Thoracic aorta (tissue), 2 donors: ENCODE measurements at places on chromosomes 1 and 21. TPM values are rescaled to one million over a fixed set of nuclear protein-coding genes. Genes with fewer than 3 reads are reported as not detected.
A peak's percentile ranks its signal among the peaks of the same experiment; 100 is the strongest.

DNA sequence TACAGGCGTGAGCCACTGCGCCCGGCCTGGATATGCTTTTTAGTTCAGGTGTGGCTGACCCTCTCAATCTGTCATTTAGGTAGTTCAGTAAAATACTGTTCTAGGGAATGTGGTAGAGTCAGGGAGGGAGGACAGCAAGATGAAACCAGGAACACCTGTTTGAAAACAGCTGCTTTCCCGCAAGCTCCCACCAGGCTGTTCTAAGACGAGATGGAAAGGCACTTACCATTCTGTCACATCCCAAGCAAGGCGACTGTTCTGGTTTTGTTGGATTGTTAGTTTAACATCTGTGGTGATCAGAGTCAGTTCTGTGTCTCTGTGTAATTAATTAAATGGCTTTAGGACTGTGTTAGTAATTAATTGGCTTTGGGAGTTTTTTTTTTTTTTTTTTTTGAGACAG, 2.9 kb downstream of the CHAF1B start:
- DNase-seq: no peak

DNA sequence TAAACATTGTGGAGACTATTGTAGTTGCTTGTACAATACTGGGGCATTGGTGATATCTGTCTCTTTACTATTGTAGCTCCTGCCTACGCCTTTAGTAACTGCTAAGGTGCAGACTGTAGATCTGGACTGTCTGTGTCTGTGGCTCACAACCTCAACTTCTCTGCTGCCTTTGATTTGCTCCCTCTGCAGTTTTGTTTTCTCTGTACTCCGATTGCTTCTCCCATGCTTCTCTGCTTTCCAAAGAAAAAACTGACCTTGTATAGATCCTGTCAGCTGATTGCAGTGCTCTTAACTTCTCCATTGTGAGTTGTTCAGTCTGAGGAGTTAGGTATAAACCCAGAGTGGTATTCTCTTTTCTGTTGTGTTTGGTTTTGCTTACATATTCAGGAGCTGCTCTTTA, 15.3 kb downstream of the MAGI3 start:
- no peak for DNase-seq

DNA sequence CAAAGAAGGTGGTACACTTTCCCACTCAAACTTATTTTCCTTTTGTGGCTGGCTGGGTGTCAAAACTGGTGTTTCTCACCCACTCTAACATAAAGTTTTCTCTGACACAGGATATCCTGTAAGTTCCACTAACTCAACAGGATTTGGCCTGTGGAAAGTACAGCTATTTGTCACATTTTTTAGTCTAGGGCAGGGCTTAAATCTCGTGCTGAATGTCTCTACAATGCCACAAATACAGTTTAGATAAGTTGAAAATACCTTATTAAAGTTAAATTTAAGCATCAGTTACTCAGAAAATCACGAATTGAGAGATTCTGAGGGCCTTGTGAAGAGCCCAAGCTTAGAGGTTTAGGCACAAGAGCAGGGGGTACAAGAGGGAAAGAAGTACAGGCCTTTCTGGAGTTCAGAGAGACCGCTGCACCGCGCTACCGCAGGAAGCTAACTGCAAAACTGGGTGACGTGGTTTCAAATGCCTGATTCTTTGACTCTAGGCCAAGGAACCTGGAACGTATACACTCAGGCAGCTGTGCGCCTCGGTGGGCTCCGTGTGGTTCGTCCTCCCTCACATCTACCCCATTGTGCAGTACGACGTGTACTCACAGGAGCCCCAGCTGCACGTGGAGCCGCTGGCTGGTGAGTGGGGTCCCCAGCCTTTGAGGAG, 23.4 kb upstream of the PWP2 start:
- no peak for DNase-seq

DNA sequence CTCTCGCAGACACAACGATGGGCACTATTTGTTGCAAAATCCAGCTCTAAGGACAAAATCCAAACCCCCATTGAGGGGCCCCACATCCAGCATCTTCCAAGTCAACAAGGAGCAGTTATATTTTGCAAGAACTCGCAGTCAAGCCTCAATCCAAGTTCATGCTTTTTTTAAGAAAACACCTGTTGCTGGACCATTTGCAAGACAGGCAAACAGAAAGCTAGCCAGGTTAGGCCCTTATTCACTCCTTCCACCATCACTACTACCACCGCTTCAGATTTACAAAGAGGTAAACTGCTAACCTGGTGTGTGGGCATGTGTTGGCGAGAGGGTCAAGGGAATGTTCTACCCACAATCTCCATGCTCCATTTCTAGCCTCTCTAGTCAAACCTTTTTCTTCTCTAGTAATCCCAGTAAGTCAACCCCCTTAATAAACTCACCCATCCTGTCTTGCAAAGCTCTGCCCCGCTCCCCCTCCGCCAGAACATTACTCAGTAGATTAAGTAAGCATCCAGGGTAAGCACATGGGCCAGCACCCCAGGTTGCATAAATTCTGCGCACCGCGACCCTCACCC, 703 bp downstream of the ERI3 start:
- no peak for DNase-seq

DNA sequence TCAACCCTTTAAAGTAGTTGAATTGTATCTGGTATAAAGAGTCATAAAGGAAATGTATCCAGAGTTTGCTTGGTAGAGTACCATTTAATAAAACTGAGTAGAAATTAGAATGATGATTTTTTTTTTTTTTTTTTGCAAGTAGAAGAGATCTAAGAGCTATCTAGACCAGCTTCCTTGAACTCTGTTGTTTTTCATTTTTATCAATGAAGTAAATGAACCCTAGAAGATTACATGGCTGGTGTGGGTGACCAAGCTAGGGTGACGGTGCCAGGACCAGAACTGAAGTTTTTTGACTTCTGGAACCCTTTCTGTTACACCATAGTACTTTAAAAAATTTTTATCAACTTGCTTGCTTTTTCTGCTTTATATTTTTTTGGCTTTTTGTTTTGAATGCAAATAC, 36.9 kb downstream of the MACO1 start:
- DNase-seq: no peak

Gene MR1
- 30.0 TPM for total RNA-seq

GRCh38 chr1:152036267-152037216, at the start of gene S100A11:
TSS of gene S100A11 (minus strand) at chr1:152037004. CDS start at chr1:152036915, 89 bp downstream.
- DNase-seq: peak; percentile 84

DNA sequence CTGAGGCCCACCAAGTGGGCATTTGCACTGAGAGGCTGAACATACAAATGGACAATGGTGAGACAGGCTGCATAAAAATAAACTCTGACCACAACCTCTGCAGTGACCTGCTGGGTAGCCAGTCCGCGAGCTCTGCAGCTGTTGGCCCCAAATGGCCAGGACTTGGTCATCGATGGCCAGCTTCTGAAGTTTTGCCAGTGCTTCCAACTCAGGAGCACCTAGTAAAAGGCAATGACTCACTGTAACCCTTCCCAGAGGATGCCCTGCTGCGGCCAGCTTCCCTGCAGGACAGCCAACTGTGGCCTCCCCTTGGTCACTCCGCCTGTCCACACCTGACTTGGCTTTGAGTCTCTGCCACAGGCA, 185.4 kb downstream of the DYRK1A start:
- no peak for DNase-seq

- DNase-seq: no peak
Observed at GRCh38 chr1:227945891-227946623, 1.7 kb downstream of the WNT9A start.

- no peak for DNase-seq
Observed at GRCh38 chr1:56064705-56065104, 514.7 kb downstream of the PLPP3 start.

Gene ZNF593OS
- total RNA-seq: not detected

DNA sequence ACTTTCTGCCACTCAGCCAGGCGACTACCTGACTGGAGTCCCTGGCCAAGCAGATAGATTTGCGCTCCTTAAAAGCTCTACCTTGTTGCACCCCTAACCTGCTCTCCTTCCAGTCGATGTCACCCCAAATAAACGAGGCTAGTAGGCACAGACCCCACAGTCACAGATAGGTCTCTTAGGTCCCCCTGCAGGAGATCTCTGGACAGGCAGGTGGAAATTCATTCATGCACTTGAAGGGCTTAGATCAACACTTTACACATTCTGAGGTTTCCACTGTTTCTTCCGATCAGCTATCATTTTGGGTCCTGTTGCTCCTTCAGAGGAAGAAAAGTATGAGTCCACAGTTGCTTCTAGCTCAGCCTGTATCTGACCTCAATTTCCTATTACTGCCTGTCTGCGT, 272.6 kb upstream of the FMN2 start:
- no peak for DNase-seq

DNA sequence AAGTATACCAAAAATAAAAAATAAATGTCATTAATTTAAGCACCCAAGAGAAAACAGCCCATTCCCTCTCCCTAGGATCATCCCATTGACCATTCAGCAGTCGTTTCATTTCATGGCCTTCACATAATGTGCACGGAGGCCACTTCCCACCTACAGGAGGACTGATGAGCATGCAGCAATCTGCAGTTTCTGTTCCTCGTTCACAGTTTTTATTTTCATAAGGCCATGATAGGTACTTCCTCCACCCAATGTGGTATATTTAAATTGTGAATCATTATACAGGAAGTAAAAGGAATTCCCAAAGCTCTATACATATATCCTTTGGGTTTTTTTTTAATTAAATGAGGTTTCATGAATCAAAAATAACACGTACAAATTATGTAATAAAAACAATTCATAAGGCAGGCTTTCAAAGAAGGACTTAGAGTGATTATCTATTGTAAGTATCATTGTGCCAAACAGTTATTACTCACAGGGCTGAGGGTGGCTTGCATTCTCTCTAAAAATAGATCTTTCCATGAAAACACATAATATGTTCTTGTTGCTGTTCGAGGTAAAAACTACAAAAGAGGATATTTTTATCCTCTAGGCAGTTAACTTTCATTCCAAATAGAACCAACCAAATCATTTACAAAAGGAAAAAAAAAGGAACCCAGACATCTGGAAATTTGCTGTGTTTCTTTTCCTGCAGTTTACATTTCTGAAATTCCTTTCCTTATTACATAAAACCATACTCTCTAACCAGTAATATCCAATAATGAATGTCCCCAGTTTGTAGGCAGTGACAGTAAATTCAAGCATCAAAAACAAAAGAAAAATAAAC, 27.5 kb upstream of the SLC44A3 start:
- no peak for DNase-seq

Gene TTC34
- total RNA-seq: 0.63 TPM

DNA sequence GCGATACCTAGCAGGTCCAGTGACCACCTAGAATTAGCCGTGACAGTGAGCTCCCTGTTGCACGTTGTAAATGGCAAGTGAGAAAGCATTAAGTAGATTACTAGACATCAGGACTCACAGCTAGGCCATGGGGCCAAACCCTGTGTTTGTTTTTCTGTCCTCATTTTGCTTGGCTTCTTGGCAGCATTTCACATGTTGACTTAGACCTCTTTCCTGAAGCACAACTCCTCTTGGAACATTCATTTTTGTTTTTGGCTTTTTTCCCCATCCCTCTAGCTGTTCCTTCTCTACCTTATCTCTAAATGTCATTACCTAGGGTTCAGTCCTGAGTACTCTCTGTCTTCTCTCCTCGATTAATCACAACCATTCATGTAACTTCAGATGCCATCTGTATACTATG, 16.9 kb upstream of the PTPN14 start:
- no peak for DNase-seq

- no peak for DNase-seq
Observed at GRCh38 chr1:163914785-163915413, 593.1 kb downstream of the NUF2 start.

DNA sequence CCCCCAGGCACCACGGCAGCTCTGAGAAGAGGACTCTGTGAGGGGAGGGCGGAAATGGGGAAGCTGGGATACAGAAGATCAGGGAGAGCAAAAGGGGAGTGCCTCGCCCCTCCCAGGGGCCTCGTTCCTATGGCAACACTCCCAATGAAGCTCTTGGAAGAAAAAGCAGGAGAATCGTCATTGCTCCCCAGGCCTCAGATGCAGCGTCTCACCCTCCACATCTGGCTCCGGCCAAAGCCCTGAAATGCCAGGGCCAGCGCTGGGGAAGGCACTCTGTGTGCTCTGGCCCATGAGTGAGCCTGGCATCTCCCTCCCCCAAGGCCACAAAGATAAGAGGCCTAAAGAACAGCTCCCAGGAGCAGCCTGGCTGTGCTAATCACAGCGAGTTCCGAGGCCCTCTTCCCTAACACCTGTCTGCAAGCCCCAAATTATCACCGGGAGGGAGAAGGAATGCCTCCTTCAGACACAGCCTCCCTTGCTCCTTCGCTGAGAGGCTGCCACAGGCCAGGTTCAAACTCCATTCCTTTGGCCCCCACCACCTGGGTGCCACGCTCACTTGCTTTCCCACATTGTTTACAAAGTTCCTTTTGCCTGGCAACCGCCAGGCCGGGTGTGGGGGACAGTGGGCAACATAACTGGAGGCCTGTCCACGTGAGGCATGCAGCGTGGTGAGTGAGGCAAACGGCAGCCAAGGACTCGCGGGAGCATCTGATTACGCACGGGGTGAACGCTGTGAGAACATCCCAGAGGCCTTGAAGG, 27.8 kb downstream of the ECE1 start:
- DNase-seq: peak; percentile 69

GRCh38 chr1:40847023-40847745, 15.0 kb downstream of the CITED4 start:
- DNase-seq: no peak

DNA sequence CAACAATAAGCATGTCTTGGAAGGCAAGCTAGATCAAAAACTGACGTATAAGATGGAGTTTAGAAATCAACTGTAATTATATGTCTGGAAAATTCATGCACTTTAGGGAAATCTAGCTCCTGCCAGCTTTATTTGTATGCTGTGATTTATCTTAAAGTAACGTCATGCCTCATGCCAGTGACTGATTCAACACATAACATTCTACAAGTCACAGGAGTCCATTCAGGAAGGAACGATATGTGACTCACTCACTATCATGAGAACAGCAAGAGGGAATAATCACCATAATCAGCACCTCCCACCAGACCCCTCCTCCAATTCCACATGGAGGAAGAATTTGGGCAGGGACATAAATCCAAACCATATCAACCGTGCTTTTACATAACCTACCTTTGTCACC, 682.4 kb upstream of the ADAMTS5 start:
- DNase-seq: no peak

DNA sequence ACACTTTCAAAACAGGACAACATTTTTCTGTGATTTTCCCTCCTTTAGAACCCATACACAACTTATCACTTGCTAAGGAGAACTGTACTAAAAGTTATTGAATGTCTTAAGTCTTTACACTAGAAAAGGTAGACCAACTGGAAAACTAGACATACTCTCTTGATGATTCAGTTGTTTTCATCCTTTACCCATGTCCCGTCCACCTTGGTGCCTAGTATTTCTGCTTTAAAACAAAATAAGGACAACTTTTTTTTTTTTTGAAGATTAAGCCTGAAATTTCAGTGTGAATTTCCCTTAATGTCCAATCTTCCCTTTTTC, 4.5 kb downstream of the CDKN2C start:
- DNase-seq: no peak

GRCh38 chr1:27316860-27317259, 5.1 kb upstream of the TMEM222 start:
- DNase-seq: no peak

DNA sequence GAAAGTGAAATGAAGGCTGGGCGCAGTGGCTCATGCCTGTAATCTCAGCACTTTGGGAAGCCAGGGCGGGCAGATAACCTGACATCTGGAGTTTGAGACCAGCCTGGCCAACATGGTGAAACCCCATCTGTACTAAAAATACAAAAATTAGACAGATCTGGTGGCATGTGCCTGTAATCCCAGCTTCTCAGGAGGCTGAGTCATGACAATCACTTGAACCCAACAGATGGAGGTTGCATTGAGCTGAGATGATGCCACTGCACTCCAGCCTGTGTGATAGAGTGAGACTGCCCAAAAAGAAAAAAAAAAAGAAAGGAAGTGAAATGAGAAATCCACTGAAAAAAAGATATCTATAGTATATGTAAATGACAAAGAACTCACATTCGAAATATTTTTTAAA, 439.9 kb downstream of the DISC1 start:
- no peak for DNase-seq
